ENCODE measurements at places on chromosomes 6 and 20.

- DNase-seq = no peak
Observed at GRCh38 chr20:12970372-12970821, 38.4 kb upstream of the SPTLC3 start.

GRCh38 chr6:101263596-101263995 is 129.9 kb upstream of the GRIK2 start:
- DNase-seq = no peak

- no peak for DNase-seq
Observed at GRCh38 chr6:27684264-27685211, 211.6 kb upstream of the ZNF184 start.

DNA sequence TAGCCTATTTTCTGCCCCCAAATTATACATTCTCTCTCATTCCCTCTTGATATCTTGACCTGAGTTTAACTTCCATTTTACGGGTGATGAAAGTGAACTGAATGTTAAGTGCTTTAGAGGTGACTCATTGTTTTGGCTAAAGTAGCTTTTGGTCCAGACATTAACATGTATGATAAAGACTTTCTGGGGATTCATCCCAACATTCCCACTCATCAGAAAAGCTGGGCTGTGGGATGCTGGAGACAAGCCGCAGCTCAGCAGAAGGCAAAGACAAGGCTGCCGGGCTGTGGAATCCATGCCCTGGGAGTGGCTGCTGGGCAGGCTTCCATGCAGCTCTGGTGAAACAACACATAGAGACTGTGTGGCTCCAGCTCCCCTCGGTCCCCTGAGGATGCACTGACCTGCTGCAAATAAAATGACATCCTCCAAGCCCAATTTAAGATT is 89.9 kb upstream of the SYNDIG1 start:
- DNase-seq = no peak

- DNase-seq = no peak
Observed at GRCh38 chr6:161544801-161545480, 271.1 kb upstream of the AGPAT4 start.

GRCh38 chr6:4890191-4890590 is 113.6 kb downstream of the RPP40 start:
- DNase-seq = no peak

DNA sequence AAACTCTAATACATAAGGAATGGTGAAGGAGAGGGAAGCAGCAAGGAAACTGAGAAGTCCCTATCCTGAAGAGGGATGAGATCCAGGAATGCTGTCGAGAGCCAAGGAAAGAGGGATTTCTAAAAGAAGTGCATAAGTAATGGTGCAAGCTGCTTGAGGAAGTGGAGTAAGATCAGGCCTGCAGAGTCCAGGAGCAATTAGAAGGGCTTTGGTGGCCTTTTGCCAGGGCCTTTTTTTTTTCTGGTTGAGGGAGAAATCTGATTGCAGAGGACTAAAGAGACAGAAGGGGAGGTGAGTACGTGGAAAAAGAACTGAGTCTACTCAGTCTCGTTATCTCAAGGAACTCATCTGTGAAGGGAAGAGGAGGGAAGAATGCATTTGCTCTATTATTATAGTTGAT is 396.2 kb downstream of the UTRN start:
- no peak for DNase-seq

- no peak for DNase-seq
Observed at GRCh38 chr6:28258877-28259777, at the start of gene NKAPL. Gene NKAPL (plus strand): TSS chr6:28259297. CDS start chr6:28259372, 75 bp downstream.

DNA sequence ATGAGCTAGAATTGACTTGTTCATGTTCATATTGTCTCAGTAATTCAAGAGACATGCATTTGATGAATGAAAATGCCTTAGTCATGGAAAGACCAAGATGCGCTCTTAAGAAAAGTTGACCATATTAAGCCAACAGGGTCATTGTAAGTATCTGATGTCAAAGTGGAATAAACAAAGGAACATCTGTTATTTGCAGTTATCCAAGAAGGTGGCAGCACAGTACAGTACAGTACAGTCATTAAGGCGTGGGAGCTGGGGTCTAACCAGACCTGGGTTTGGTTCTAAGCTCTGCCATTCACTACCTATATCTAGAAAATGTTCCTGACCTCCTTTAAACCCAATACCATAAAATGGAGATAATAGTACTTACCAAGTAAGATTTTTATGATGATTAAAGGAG is 178.1 kb downstream of the BACH2 start:
- no peak for DNase-seq

GRCh38 chr6:110340392-110340965 is 17.7 kb downstream of the METTL24 start:
- no peak for DNase-seq

- no peak for DNase-seq
Observed at GRCh38 chr6:22295145-22295544, 1.7 kb downstream of the PRL start.

GRCh38 chr20:49603209-49603627 is 35.3 kb upstream of the PTGIS start:
- no peak for DNase-seq

GRCh38 chr20:20741087-20742045 is 28.9 kb upstream of the RALGAPA2 start:
- no peak for DNase-seq

- DNase-seq = no peak
Observed at GRCh38 chr6:36649086-36649485, 29.4 kb upstream of the CDKN1A start.

GRCh38 chr6:20458027-20458894 is 56.6 kb downstream of the E2F3 start:
- no peak for DNase-seq

- no peak for DNase-seq
Observed at GRCh38 chr6:12578751-12579150, 137.8 kb upstream of the PHACTR1 start.

- DNase-seq = no peak
Observed at GRCh38 chr6:22357724-22358189, 60.9 kb upstream of the PRL start.

DNA sequence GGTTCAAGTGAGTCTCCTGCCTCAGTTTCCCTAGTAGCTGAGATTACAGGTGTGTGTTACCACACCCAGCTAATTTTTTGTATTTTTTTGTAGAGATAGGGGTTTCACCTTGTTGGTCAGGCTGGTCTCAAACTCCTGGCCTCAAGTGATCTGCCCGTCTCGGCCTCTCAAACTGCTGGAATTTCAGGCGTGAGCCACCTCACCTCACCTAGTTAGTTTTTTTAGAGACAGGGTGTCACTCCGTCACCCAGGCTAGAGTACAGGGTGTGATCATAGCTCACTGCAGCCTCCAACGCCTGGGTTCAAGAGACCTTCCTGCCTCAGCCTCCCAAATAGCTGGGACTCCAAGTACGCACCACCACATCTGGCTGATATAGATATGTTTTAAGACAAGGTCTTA is 22.9 kb downstream of the SYTL3 start:
- DNase-seq = no peak

DNA sequence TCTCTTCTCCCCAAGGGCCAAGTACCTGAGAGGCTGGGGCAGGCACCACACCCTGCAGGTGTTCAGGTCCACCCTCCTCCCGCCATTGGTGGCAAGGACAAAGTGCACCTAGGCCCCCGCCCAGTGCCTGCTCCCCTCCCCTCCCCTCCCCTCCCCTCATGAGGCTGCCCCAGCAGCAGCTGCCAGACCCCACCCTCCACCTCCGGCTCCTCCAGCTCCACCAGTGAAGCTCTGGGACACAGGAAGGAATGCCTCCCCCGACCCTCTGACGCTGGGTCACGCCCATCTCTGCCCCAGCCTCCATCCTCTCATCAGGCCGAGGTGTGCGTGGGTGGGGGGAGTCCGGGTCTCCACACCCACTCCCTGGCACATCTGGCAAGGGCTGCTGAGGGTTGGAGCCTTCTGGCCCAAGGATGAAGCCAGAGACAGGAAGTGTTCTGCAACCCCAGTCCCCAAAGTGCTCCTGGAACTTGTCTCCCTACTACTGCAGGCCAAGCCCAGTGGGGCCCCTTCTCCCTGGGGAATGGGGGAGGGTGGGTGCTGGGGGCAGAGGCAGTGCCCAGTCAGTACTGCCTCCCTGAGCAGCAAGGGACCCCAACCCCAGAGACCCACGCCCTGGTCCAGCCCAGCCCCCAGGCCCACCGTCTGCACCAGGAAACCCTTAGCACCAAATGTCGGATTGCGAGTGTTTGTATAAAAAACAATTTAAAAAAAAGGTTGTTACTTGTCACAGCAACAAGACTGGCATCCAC is 1.6 kb upstream of the UCKL1 start:
- DNase-seq = no peak
